Gastrocnemius medialis (tissue), 4 donors: ENCODE measurements at places on chromosomes 7 and 10. TPM values are rescaled to one million over a fixed set of nuclear protein-coding genes. Genes with fewer than 3 reads are reported as not detected.
A peak's percentile ranks its signal among the peaks of the same experiment; 100 is the strongest.

IFIT1B gene
- total RNA-seq: not detected

TMEM130 gene
- not detected for total RNA-seq

POLR2J gene
- total RNA-seq: 46.6 TPM

CLRN3 gene
- total RNA-seq: not detected

ASZ1 gene
- total RNA-seq: not detected

SPDYE6 gene
- not detected for total RNA-seq

NUTM2B gene
- 0.36 TPM for total RNA-seq

OR6B1 gene
- total RNA-seq: not detected

KAZALD1 gene
- 2.5 TPM for total RNA-seq

CNTNAP2 gene
- total RNA-seq: not detected

PALD1 gene
- 2.5 TPM for total RNA-seq

FAM171A1 gene
- total RNA-seq: 5.6 TPM

PHKG1 gene
- 55.6 TPM for total RNA-seq

MET gene
- 35.4 TPM for total RNA-seq

TMEM229A gene
- not detected for total RNA-seq

HOXA7 gene
- 9.2 TPM for total RNA-seq

EPHB6 gene
- 2.5 TPM for total RNA-seq

GRCh38 chr7:8343556-8343955, 81.6 kb upstream of the ICA1 start:
- no peaks in the 10 kb centered on the region for H3K36me3 ChIP-seq
- DNase-seq: no peak
- H3K4me3 ChIP-seq: no peak overlapping the region
- no peak overlapping the region for H3K27ac ChIP-seq
- no peaks in the 10 kb centered on the region for H3K4me1 ChIP-seq

- H3K4me1 ChIP-seq: no peaks in the 10 kb centered on the region
- H3K27ac ChIP-seq: no peak overlapping the region
- H3K27me3 ChIP-seq: no peaks in the 10 kb centered on the region
- no peaks in the 10 kb centered on the region for H3K36me3 ChIP-seq
Measured at GRCh38 chr7:129089521-129090212, 34.8 kb upstream of the TNPO3 start.

- no peaks in the 10 kb centered on the region for H3K27me3 ChIP-seq
- DNase-seq: no peak
- no peaks in the 10 kb centered on the region for H3K36me3 ChIP-seq
- no peak overlapping the region for H3K27ac ChIP-seq
- H3K4me1 ChIP-seq: no peaks in the 10 kb centered on the region
Measured at GRCh38 chr10:119325131-119325530, 117.8 kb downstream of the GRK5 start.

- H3K4me1 ChIP-seq: peaks cover 36% of the 10 kb centered on the region
- no peaks in the 10 kb centered on the region for H3K36me3 ChIP-seq
- peak within 1 kb of the TSS; percentile 70 for H3K4me3 ChIP-seq
- peak within 1 kb of the TSS; percentile 70 for H3K27ac ChIP-seq
- DNase-seq: no peak
- no peaks in the 10 kb centered on the region for H3K27me3 ChIP-seq
Measured at GRCh38 chr10:73910764-73911552, at the start of gene PLAU. TSS of gene PLAU (plus strand) at chr10:73911132. CDS start at chr10:73911556, 424 bp downstream.

- H3K27me3 ChIP-seq: no peaks in the 10 kb centered on the region
- H3K4me1 ChIP-seq: no peaks in the 10 kb centered on the region
- H3K36me3 ChIP-seq: no peaks in the 10 kb centered on the region
- H3K27ac ChIP-seq: no peak overlapping the region
Measured at GRCh38 chr7:112806156-112806555, 16.0 kb upstream of the TMEM168 start.

DNA sequence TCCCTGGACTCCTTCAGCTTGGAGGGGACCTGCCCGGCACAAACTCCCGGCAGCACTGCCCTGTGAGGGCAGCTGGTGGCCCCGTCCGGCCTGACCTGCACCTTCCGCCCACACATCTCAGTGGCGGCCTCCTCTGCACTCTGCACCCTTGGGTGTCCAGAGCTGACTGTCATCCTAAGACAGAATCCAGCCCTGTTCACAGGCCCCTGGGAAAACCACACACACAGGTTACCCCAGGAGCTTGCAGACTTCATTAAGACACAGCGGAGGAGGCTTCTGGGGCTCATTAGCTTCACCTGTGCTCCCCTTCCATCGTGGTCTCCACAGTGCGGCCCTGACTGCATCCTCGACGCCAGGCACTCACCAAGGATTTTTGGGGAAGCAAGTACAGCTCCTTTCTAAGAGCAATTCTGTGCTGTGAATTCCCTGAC, 51.5 kb upstream of the SHH start:
- no peak for DNase-seq
- no peaks in the 10 kb centered on the region for H3K4me1 ChIP-seq
- no peak overlapping the region for H3K27ac ChIP-seq
- H3K36me3 ChIP-seq: no peaks in the 10 kb centered on the region
- H3K4me3 ChIP-seq: no peak overlapping the region

DNA sequence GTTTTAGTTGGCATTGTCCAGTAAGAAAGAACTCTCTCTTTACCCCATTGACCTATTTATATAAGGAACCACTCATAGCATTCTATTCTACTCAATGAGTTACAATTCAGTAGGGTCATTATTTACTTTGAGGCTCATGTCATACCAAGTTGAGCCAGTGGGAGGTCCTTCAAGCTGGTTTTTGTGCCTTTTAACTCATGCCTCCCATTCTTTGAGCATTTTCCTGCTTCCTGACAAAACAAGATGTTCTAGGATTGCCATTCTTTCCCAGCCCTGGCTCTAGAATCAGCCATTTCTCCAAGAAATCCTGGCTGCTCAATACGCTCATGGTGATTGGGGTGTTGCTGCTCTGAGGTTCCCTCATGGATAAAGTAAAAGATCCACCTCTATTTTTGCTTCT, 250.1 kb downstream of the ABCA13 start:
- no peaks in the 10 kb centered on the region for H3K27me3 ChIP-seq
- H3K27ac ChIP-seq: no peak overlapping the region
- DNase-seq: no peak
- no peaks in the 10 kb centered on the region for H3K36me3 ChIP-seq

GRCh38 chr7:1712907-1713501, 42.9 kb downstream of the ELFN1 start:
- DNase-seq: no peak
- H3K4me3 ChIP-seq: no peak overlapping the region
- H3K27ac ChIP-seq: no peak overlapping the region

DNA sequence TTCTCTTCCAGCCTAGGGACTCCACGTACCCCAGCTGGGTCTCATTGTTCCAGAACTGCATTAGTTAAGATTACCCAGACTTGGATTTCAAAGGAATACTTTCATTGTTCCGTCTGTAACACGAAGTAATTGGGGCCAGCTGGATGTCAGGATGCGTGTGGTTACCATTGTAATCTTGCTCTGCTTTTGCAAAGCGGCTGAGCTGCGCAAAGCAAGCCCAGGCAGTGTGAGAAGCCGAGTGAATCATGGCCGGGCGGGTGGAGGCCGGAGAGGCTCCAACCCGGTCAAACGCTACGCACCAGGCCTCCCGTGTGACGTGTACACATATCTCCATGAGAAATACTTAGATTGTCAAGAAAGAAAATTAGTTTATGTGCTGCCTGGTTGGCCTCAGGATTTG, 21.0 kb downstream of the LRRC17 start:
- no peak overlapping the region for H3K4me3 ChIP-seq
- peaks cover 5% of the 10 kb centered on the region for H3K4me1 ChIP-seq
- H3K27ac ChIP-seq: no peak overlapping the region
- H3K36me3 ChIP-seq: no peaks in the 10 kb centered on the region
- no peak for DNase-seq
- no peaks in the 10 kb centered on the region for H3K27me3 ChIP-seq

- no peaks in the 10 kb centered on the region for H3K4me1 ChIP-seq
- no peak for DNase-seq
- H3K27me3 ChIP-seq: no peaks in the 10 kb centered on the region
- no peak overlapping the region for H3K27ac ChIP-seq
- no peak overlapping the region for H3K4me3 ChIP-seq
- no peaks in the 10 kb centered on the region for H3K36me3 ChIP-seq
Measured at GRCh38 chr10:75956624-75957023, 525.2 kb downstream of the LRMDA start.

GRCh38 chr7:1040790-1041189, 3.6 kb upstream of the GPR146 start:
- H3K4me1 ChIP-seq: peaks cover 35% of the 10 kb centered on the region
- H3K4me3 ChIP-seq: peak overlapping the region; percentile 0
- H3K27me3 ChIP-seq: no peaks in the 10 kb centered on the region
- H3K27ac ChIP-seq: no peak overlapping the region
- no peak for DNase-seq

DNA sequence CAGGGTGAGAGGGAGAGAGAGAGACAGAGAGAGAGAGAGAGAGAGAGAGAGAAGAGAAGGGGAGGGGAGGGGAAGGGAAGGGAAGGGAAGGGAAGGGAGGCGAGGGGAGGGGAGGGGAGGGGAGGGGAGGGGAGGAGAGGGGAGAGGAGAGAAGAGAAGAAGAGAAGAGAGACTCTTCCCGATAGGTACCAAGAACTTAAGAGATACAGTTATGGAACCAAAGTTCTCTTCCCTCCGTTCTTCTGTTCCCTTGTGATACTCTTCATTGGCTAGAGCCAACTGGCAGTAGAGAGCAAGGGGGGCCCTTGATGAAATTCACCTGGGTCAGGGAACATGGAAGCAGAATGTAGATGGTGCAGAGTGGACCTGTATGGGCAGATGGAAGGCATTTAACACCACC, 122.1 kb downstream of the PTN start:
- H3K4me3 ChIP-seq: no peak overlapping the region
- DNase-seq: no peak
- H3K27ac ChIP-seq: no peak overlapping the region
- no peaks in the 10 kb centered on the region for H3K4me1 ChIP-seq

GRCh38 chr10:61902445-61903220, 1.1 kb downstream of the ARID5B start:
- peaks cover 43% of the 10 kb centered on the region for H3K4me1 ChIP-seq
- peak; percentile 22 for DNase-seq
- H3K36me3 ChIP-seq: no peaks in the 10 kb centered on the region
- peak overlapping the region; percentile 91 for H3K4me3 ChIP-seq

GRCh38 chr7:50404392-50404791, 45.8 kb downstream of the FIGNL1 start:
- H3K4me1 ChIP-seq: no peaks in the 10 kb centered on the region
- no peak overlapping the region for H3K4me3 ChIP-seq
- peaks cover 6% of the 10 kb centered on the region for H3K27me3 ChIP-seq
- H3K27ac ChIP-seq: no peak overlapping the region
- H3K36me3 ChIP-seq: no peaks in the 10 kb centered on the region

DNA sequence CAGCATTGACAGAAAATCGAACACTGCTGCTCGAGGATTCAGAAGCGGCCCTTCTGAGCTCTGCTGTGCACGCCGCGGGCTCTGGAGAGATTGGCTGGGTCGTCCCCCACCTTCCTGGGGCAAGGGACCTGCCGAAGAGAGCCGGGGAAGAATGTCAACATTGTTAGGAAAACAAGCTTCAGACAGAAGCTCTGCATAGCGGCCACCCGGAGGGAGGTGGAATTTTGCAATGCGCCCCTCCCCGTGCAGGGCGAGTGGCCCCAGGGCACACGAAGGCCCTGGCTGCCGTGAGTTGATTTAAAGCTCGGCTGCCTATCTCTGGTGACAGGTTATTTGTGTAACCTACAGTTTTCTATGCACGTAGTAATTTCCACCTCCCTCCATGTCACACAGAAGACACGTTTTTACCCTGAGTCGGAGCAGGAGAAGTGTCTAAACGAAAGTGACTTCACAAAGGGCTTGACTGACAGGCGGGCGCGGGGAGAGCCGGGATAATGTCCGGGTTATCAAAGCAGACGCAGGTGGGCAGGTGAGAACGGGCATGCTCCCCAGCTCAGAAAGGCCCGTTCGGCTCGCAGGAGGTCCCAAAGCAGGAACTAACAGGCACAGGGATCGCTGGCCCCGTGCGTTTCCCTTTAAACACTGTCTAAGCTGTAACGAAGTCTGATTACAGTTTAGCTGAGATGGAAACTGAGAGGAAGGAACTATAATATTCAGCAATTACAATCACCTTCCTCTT, 84.6 kb downstream of the PDGFA start:
- H3K36me3 ChIP-seq: no peaks in the 10 kb centered on the region
- H3K4me3 ChIP-seq: no peak overlapping the region
- H3K4me1 ChIP-seq: peaks cover 8% of the 10 kb centered on the region
- H3K27ac ChIP-seq: no peak overlapping the region
- no peaks in the 10 kb centered on the region for H3K27me3 ChIP-seq
- DNase-seq: no peak

DNA sequence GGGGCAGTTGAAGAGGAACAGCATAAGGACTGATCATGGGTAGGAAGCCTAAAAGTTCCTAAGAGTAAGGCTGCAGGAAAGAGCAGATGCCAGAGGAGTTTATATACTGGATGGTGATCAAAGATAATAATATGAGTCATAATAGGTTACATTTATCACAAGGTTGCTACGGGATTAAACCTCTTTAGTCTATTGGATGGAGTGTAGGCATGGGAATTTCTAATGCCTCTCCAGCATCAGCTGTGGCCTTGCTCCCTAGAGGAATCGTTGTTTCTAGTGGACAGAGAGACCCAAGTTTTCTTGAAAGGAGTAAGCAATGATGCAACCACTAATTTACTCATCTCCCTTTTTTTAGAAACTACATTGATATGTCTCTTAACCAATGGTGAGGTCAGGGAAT, 213.4 kb downstream of the GPR37 start:
- no peaks in the 10 kb centered on the region for H3K36me3 ChIP-seq
- no peak overlapping the region for H3K4me3 ChIP-seq
- no peak overlapping the region for H3K27ac ChIP-seq
- H3K27me3 ChIP-seq: no peaks in the 10 kb centered on the region
- no peaks in the 10 kb centered on the region for H3K4me1 ChIP-seq

GRCh38 chr10:1411956-1412355, 325.4 kb downstream of the ADARB2 start:
- no peaks in the 10 kb centered on the region for H3K36me3 ChIP-seq
- no peak overlapping the region for H3K27ac ChIP-seq
- H3K4me1 ChIP-seq: no peaks in the 10 kb centered on the region

GRCh38 chr10:17112566-17112965, 17.0 kb downstream of the CUBN start:
- no peak overlapping the region for H3K4me3 ChIP-seq
- no peak for DNase-seq
- H3K4me1 ChIP-seq: no peaks in the 10 kb centered on the region
- no peak overlapping the region for H3K27ac ChIP-seq

DNA sequence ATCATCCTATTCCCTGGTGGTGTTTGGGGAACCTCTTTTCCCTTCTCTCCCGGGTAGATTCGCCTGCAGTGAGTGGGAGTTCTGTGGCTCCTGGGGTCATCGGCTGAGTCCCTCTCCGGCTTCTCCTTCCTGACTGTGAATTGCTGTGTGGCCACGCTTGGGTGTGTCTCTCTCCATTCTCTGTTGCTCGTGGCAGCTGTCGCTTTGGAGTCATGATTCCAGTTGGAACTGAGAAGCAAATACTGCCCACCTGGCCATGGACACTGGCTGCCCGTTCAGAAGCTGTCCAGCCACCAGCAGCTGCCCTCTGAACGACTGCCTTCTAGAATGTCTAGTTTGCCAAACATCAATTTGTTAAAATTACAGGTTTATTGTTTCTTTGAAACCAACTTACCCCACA, 23.1 kb upstream of the PITRM1 start:
- H3K4me3 ChIP-seq: no peak overlapping the region
- no peaks in the 10 kb centered on the region for H3K36me3 ChIP-seq
- no peaks in the 10 kb centered on the region for H3K27me3 ChIP-seq
- no peak overlapping the region for H3K27ac ChIP-seq

- no peak for DNase-seq
- no peaks in the 10 kb centered on the region for H3K27me3 ChIP-seq
- H3K4me1 ChIP-seq: no peaks in the 10 kb centered on the region
- H3K4me3 ChIP-seq: no peak overlapping the region
- no peak overlapping the region for H3K27ac ChIP-seq
Measured at GRCh38 chr7:18177815-18178660, 150.4 kb upstream of the PRPS1L1 start.
